ENCODE measurements at places on chromosomes 5 and 9.

- no peak for DNase-seq
These were observed 42.6 kb upstream of the NPR3 start for GRCh38 chr5:32668552-32668951.

GRCh38 chr5:132662925-132663770 lies 5.2 kb downstream of the IL13 start:
- DNase-seq = no peak

- DNase-seq = no peak
These were observed 135.9 kb upstream of the DAB2 start for GRCh38 chr5:39560726-39561125.

DNA sequence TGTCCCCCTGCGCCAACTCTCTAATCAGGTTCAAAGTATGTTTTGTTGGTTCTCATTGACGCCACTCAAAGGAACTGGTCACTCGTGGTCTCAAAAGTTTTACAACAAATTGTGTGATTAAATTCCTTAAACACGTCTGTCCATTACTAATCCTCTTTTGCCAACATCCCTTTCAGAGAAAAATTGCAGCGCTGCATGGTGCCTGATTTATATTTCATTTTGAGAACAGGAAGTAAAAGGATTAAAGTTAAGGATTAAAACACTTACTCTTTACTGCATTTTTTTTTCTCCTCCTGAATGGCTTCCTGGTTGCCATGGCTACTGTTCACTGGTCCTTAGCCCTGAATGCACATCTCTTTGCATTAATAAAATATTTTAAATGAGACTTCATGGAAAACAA lies 383.5 kb downstream of the GLIS3 start:
- DNase-seq = no peak

GRCh38 chr5:175382171-175382570 lies 61.8 kb downstream of the DRD1 start:
- no peak for DNase-seq

DNA sequence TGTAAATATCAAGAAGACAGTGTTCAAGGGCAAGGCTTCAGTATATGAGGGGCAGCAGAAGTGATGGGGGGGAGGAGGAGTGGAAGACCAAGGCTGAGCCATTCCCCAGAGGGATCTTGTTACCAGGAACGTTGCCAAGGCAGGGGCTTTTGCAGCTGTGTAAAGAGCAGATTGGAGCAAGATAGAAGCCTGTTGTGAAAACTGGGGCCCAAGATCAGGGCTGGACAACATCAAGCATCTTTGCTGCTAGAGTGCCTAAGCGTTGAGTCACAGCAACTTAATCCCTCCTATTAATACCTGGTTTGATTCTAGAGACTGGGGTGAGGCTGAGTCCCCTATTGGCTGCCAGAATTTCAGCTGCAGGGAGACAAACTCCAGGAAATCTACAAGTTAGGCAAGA lies 18.4 kb upstream of the ERCC6L2 start:
- no peak for DNase-seq

DNA sequence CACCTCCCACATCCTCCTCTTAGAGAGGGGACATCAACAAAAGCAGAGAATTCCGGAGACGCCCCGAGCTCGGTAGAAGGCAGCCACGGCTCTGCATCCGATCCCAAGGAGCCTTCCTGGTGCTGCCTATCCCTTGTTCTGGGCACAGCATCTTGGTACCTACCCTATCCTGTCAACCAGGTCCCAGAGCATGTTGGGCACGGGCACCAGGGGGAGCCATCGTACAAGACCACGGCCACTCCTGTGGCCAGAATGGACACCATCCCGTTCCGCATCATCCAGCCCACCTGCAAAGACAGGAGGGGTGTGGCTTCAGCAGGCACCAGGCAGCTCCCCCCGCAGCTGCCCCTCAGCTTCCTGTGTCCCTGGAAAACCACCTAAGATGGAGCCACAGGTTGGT lies 62.7 kb upstream of the ZNF354A start:
- DNase-seq = no peak

- DNase-seq = no peak
These were observed 28.7 kb downstream of the SMIM32 start for GRCh38 chr5:136164226-136164625.

DNA sequence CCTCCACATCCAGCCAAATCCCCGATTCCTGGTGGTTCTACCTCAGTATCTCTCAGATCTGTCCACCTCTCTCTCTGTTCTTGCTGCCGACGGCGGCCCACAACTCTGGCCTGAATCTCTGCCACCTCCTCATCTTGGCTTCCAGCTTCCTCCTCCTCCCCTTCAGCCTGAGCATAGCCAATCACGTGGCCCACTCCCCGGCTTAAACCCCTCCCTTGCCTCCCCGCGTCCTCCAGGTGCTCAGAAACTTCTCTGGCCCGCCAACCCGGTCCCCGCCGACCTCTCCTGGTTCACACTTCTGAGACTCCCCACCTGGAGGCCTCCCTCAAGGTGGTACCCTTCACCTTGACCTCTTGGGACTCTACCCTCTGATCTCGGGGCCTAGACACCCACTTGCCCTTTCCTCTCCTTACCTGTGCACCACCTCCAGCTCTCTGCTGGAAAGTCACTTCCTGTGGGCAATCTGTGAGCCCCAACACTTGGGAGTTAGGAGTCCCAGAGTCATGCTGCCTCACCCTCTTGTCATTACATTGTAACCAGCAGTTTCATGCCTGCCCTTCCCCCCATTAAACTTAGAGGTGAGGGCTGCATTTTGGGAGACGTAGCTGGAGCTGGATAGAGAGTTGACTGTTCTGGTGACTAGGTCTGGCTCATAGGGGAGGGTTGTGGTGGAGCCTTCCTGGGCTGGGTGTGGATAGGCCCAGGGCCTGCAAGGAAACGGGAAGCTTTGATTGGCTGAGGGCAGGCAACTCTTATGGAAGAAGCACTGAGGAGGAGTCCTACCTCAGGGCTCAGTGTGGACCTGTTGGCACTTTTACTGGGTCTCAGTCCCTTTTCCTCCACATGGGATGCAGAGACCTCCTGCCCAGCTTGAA lies 4.5 kb upstream of the SET start:
- DNase-seq = peak; percentile 58

DNA sequence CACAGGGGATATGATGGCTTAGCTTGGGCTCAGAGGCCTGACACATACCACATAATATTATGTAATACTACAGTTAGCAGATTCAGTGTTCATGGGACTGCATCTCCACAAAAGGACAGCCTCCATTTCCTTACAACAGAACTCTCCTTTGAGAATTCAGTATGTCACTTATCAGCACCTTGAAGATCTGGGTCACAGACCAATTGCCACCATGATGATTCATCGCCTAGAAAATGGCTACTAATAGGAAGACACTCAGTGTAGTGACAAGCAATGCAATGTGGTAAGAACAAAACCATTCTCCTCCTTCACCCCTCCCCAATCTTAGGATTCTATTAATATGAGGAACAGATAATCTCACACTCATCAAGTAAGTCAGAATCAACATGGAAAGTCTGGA lies 38.7 kb upstream of the PRLR start:
- DNase-seq = no peak

DNA sequence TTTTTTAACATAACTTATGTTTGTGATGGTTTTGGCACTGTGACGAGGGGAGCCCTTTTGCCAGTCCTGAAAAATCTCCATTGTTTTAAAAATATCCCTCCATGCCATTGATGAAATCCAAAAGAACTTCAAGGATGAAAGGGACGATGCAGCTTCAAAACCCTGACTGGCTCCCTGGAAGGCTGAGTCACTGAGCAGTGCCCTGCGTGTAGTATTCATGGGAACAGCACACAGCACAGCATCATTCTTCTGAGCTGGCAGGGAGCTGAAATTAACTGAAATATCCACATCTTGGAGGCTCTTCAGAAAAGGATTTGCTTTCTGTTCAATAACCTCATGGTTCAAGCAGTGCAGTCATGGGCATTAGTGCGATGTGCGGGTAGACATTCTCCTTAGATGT lies 29.7 kb downstream of the PDE4D start:
- DNase-seq = no peak

GRCh38 chr5:22625451-22625850 lies 227.7 kb downstream of the CDH12 start:
- no peak for DNase-seq

- DNase-seq = no peak
These were observed 32.8 kb upstream of the SPRY4 start for GRCh38 chr5:142357469-142358090.

- no peak for DNase-seq
These were observed 95.3 kb downstream of the XRCC4 start for GRCh38 chr5:83172655-83173054.

GRCh38 chr5:157877821-157878220 lies 18.9 kb upstream of the CLINT1 start:
- DNase-seq = no peak

DNA sequence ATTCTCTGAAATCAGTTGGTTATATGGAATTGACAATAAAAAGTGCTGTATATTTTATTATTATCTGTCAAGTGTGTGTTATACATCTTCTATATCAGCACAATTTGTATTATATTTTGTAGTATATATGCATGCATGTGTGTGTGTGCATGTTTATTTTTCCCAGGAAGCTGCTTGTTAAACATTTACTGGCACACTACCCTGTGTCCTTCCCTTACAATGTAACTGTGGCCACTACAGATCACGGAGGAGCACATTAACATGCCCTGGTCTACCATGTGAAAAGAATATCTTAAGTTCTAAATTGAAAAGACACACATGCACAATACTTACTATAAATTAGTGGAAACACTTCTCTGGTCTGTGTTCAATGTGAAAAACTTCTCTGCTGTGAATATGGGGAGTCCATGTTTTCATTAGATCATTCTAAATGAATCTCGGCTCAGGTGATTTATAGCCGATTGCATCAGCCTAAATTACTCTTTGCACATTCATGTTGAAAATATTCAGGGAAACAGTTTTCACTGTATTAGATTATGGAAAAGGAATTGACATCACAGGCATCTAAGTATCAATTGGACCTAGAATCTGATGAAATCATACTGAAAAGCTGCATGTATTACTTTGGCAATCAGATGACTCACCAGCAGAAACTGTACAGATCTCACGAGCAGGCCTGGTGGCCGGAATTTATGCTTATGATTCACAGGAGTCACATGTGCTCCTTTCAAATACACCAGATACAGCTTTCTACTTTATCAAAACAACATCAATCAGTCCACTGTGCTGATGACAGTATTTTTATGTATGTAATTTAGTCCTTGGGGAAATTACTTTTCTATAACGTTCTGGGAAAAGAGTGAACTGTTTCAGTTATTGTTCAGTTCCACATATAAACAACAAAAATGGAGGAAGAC lies 39.4 kb downstream of the LURAP1L start:
- no peak for DNase-seq

- DNase-seq = no peak
These were observed 54.4 kb downstream of the ARSB start for GRCh38 chr5:78930721-78931120.

GRCh38 chr5:14213813-14214585 lies 70.9 kb downstream of the TRIO start:
- no peak for DNase-seq

- no peak for DNase-seq
These were observed 28.7 kb downstream of the TPD52L3 start for GRCh38 chr9:6356904-6357303.

DNA sequence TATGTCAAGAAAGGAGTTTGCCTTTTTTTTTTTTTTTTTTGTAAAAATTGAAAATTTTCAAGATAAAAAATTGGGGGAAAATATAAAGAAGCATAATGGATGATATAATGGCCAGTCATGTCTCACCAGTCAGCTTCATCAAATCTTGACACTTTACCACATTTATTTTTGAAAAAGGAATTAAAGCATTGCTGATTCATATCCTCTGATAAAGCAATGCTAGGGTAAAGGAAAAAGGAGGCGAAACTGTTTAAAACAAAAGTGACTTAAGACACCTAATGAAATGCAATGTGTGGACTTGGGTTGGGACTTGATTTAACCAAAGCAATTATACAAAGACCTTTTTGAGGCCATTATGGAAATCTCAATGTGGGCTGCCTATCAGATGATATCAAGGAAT lies 208.5 kb downstream of the ARHGAP26 start:
- no peak for DNase-seq

- no peak for DNase-seq
These were observed 8.8 kb downstream of the CSNK1G3 start for GRCh38 chr5:123520677-123521247.

GRCh38 chr9:17625644-17626388 lies 47.0 kb downstream of the SH3GL2 start:
- no peak for DNase-seq

DNA sequence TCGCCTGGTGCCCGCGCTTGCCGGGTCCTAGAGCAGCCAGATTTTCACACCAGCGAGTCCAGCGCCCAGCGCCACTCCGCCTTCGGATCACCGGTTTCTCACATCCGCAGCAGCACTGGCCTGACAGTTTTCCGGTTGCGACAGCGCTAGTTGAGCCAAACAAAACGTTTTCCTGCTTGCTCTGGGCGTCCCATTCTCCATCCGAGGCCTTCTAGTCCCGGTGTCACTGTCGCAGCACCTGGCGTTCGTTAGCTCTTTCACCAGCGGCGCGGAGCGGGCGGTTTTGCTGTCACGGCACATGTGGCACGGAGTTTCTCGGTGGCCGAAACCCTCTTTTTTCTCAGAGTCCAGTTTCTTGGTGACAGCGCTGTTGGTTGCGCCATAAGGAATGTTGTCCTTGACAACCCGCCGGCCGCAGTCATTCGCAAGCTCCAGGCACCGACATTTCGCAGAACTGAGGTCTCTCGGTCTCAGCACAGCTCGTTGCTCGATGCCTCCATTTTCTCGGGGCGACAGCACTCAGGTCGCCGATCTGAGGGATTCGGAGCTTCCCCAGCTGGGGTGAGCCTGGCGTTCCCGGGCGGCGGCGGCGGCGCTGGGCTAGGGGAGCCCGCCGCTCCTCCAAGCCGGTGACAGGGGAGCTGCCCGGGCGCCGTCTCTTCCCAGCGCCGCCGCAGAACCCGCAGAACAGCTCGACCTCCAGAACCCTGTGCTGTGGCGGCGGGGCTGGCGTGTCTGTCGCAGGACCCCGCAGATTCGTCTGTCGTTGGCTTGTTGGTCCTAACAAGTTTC lies 47.8 kb downstream of the ANXA2R start:
- DNase-seq = peak; percentile 71

DNA sequence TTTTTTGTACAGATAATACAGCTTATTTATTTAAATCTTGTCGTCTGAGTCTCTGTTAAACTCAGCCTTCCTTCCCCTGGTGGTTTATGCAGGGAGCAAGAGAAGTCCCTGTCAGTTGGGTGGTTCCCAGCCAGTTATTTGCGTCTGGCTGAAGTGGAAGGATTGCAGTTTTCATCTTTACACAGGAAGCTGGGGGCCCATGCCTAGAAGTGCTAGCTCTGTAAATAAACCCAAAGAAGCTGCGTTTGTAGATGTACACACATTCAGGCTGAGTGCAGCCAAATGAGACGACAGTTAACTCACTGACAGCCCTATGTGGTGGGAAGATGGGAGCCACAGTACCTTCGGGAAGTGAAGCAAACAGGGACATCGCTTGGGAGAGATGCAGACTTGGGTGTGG lies 122.1 kb downstream of the SAXO1 start:
- DNase-seq = no peak

Data from CD4-positive, alpha-beta T cell (primary cell).